CD4-positive, alpha-beta T cell treated with Interleukin-21 for 1 hour (primary cell): ENCODE measurements at places on chromosomes 4 and X.

- DNase-seq, result no peak
These were observed 53.5 kb upstream of the SOD3 start for GRCh38 chr4:24741910-24742309.

DNA sequence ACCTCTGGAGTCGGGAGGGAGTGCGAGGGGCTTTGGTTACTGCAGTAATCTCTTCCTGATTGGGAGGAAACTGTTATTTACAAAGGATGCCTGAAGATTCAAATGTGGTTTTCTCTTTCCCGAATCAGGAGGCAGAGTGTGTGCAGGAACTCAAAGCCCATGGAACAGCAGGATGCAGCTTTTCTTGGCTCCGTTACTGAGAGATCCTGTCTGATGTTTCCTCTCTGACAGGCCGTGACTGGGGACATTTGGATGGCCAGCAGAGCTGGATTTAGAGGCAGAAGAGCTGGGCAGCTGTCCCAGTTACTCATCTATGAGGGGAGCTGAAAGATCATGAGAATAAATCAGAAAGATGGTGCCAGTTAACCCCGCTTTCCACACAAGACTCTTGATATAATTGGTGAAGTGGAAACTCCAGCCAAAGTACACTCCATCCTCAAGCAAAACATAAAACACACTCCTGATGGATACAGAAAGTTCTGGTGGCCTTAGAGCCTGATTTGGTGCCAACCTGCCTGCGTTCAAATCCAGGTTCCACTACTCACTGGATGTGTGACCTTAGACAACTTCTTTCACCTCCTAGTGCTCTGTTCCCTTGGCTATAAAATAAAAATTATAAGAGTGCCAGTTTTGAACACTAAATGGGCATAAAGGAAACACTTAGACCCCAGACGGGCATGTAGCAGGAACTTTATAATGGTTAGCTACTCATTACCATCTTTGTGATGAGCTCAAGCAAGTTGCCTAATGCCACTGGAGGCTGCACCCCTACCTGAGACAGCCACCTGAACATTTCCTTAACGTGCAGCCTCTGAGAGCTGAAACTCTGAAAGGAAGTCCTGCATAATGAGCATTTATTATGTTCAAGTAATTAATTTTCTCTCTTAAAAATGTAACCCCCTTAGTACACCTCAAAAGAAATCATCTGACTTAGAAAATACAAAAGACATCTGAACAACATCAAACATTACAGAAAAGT lies 349.0 kb upstream of the GATB start:
- no peak for DNase-seq

- DNase-seq, result no peak
These were observed 34.6 kb upstream of the WDR1 start for GRCh38 chr4:10151182-10151581.

GRCh38 chr4:70943114-70943513 lies 40.9 kb downstream of the MOB1B start:
- no peak for DNase-seq

- no peak for DNase-seq
These were observed 550.5 kb upstream of the SMIM31 start for GRCh38 chr4:164203476-164203875.

GRCh38 chr4:70829015-70829414 lies 10.7 kb downstream of the GRSF1 start:
- no peak for DNase-seq

DNA sequence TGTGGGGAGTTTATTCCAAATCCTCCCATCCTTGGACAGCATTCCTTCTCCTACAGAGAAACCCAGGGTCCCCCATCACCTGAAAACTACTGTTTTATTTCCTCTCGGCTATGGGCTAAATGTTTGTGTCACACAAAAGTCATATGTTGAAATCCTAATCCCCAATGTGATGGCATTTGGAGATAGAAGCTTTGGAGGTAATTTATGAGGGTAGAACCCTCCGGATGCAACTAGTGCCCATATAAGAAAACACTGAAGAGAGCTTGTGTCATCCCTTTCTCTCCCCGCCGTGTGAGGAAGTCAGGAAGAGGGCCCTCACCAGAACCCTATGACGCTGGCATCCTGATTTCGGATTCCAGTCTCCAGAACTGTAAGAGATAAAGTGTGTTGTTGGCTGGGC lies 127.8 kb upstream of the NOCT start:
- DNase-seq, result no peak

DNA sequence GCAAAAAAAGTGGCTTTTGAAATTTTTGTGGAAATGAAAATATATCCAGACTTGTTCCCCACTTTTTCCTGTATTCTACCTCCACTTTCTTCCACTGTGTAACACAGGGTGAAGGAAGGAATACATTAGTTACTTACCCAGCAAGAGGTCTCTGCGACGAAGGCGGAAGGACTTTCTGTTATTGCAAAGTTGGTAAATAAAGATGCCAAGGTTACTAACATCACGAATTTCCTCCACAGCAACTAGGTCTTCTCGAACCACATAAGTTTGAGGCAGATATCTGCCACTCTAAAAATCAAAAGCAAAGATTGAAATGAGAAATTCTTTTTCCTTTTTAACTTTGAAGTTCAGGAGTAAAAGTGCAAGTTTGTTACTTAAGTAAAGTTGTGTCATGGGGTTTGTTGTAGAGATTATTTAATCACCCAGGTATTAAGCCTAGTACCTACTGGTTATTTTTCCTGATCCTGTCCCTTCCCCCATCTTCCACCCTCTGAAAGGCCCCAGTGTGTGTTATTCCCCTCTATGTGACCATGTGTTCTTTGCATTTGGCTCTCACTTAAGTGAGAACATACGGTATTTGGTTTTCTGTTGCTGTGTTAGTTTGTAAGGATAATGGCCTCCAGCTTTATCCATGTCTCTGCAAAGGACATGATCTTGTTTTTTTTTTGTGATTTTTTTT lies 5.8 kb downstream of the ITM2A start:
- DNase-seq, result peak; percentile 46

DNA sequence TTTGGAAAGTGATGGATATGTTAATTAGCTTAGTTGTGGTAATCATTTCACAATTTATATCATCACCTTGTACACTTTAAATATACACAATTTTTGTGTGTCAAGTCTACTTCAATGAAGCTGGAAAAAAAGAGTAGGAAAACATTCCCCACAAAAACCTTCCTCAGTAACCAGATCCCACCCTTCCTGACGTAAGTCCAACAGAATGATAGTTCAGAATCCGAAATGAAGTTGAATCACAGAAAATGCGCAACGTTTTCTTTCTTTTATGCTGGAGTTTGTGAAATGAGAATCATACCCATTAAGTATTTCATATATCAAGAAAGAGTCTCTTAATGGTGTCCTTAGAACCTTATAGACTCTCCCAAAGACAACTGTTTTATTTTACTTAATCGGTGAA lies 292.9 kb downstream of the USP46 start:
- DNase-seq, result no peak

DNA sequence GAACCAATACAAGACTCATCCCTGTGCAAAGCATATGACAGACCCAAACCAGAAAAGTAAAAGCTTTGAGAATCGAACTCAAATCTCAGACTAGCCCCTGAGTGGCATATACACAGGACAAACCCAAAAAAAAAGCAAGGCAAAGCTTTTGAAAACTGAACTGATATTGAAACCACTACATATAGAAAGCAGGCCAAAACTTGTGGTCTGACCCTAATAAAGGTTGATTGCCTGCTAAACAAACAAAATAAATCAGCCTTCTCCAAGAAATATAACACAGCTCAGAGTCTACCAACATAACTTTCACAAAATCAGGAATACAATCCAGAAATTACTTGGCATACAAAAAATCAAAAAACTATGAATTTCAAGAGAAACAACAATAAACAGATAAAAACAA lies 40.3 kb downstream of the LRBA start:
- no peak for DNase-seq

GRCh38 chr4:92012899-92013867 lies 290.6 kb upstream of the GRID2 start:
- DNase-seq, result no peak

DNA sequence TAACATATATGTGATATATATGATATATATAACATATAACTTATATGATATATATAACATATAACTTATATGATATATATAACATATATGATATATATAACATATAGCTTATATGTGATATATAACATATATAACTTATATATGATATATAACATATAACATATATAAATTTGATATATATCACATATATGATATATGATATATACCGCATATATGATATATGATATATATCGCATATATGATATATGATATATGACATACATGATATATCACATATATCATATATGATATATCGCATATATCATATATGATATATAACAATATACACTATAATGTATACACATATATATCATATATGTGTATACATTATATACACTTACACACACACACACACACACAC lies 114.3 kb downstream of the ELOVL6 start:
- DNase-seq, result no peak

DNA sequence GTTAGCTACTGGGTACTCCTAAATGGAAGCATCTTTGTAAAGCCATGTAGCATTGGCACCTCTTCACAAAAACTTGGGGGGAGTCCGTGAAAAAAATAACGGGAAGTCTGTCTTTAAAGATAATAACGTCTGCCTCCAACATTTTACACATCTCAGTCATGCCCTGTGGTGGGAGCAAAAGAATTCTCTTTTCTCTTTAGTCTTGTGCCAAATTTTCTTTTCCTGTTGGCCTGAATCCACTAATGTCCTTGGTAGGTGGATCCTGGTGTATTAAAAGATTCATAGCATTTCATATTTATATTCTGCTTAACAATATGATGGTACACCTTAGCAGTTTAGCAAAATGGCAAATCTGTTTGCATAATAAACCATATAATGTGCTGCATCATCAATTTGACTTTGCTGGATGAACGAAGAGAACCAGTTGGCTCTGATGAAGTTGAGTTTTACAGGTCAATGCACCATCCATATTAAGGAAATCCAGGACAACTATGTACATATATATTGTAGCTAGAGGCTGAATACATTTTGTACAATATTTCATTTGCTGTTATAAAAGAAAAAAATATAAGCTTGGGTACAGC lies 746.4 kb upstream of the MAGEB2 start:
- no peak for DNase-seq

- DNase-seq, result no peak
These were observed 10.4 kb upstream of the PPP3CA start for GRCh38 chr4:101357751-101358150.

DNA sequence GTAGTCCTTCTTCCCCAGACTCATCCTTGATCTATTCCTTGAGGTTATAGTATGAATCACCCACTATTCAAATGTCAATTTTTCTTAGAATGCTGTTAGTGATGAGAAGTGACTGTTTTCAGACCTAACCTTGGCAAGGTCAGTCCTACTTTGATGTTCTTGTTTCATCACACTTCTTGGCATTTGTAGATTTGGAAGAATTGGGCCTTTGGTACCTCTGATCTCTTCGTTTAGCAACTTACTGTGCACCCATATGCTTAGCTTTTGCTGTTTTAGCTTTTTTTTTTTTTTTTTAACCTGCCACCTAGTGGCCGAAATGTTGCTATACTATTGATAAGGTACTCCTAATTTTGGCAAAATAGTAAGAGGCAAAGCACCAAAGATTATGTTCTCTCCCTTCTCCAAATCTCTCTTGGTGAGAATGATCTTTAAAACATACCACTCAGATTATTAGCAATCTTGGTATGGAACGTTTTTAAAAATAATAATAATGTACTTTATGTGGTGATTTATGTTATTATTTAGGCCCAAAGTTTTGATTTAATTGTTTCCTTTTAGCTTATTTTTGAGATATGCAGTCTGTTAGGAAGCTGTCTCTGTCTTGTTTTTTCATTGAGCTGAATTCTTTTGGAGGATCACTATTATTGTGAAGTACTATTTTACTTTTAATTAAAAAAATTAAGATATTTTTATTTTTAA lies 16.6 kb downstream of the DCK start:
- DNase-seq, result peak; percentile 46

DNA sequence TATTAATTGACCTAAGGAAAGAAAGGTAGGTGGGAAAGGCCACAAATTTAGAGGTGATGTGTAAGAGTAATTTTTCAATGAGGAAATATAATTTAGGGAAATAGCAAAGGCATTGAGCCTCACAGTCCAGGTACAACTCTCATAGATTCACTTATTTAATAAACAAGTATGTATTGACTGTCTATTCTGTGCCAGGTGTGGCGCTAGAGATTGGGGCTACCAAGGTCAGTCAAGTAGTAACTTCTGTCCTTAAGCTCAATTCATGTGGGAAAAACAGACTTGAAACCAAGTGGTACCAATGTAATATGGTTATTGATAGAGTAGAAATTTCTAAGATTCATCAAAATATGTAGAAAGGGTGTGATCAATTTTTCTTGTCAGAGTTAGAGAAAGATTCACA lies 257.5 kb downstream of the C4orf33 start:
- no peak for DNase-seq

DNA sequence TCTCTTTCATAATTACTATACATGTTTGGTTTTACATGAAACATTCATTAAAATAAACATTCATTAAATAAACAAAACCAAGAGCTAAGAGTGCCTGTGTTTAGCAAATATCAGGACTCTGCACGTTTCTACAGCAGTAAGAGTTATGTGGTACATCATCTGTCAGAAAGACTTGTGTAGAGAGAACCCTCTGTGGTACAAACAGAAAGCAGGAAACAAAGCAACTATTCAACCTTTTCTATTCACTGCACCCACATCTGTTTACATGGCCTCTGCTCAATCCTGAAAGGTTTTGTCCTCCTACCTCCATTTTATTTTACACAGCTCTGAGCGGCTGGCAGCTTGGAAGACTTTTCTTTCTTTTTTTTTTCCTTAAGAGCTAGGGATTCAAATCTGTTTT lies 90.7 kb upstream of the PCDH18 start:
- DNase-seq, result no peak

DNA sequence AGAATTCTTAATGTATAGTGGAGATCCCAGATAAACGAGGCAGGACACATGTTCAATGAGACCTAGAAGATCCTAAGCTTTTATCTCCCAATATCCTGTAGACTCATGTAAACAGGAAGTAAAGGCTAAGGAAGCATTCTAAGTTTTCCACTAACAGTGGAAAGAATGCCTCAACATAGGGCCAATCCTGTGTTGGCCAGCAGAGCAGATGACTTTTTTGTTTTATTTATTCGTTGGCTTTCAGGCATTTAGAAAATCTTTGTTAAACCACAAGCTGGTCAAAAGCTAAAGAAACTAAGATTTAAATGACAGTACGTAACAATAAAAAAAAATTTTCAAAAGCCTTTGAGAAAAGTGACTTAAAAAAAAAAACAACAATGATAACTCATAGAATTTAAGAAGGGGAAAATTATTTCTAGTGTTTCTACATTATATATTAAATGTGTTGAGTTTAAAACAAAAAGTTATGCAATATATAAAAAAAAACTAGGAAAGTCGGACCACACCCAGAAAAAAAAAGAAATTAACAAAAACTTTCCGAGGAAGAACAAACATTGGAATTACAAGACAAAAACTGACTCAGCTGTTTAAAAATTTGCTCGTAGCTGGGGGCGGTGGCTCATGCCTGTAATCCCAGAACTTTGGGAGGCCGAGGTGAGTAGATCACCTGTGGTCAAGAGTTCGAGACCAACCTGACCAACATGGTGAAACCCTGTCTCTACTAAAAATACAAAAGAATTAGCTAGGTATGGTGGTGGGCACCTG lies 759.3 kb downstream of the FSTL5 start:
- DNase-seq, result no peak

GRCh38 chr4:91936311-91936710 lies 367.5 kb upstream of the GRID2 start:
- DNase-seq, result no peak
